ENCODE measurements at places on chromosomes 3 and 15. TPM values are rescaled to one million over a fixed set of nuclear protein-coding genes. Genes with fewer than 3 reads are reported as not detected.

DNA sequence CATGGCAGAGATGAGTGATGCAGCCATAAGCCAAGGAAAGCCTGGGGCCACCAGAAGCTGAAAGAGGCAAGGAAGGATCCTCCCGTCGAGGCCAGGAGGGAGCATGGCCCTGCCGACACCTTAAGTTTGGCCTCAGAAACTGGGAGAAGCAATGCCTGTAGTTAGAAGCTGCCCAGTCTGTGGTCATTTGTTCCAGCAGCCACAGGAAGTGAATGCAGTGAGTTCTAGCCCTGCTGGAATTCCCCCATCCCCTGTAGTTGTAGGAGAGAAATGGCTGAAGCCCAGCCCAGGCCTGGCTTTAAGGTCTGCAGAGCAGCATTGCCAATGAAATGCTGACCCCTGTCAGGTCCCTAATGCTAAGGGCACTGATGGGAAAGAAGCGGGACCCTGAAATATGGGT lies 12.2 kb upstream of the CHSY1 start:
- no peaks in the 10 kb centered on the region for H3K27me3 ChIP-seq
- no peak overlapping the region for H3K27ac ChIP-seq
- DNase-seq, result no peak
- H3K36me3 ChIP-seq, result no peaks in the 10 kb centered on the region
- H3K4me1 ChIP-seq, result peaks cover 5% of the 10 kb centered on the region

DNA sequence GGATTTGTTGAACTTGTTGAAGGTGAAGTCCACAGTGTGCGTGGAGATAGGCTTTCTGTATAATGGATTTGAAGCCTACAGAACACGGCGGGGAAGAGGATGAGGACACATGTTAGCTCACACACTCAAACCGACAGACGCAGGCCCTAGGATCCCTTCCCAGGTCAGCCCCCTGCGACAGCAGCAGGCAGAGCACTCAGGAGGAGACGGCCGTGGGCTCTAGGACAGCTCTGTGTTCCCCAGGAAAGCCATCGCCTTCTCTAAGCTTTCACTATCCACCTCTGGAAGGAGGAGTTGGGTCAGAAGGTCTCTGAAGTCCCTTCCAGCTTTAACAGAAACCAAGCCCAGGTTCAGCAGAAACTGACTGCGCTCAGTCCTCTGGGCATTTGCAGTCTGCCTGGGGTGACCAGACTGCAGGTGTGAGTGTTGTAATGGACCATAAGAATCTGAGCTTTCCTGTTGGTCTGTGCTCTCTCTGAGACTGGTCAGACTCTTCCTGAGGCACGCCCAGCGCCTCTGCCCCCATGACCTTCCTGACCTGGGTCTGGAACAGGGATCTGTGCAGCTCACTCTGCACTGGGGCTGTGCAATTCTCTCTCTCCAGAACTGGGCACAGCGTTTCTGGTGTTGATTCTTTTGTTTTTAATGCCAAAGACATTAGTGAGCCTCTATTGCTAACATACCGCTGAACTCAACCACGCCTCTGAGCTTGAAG lies 33.5 kb downstream of the UMPS start:
- no peak for DNase-seq
- H3K27me3 ChIP-seq, result no peaks in the 10 kb centered on the region
- H3K4me3 ChIP-seq, result no peak overlapping the region

DNA sequence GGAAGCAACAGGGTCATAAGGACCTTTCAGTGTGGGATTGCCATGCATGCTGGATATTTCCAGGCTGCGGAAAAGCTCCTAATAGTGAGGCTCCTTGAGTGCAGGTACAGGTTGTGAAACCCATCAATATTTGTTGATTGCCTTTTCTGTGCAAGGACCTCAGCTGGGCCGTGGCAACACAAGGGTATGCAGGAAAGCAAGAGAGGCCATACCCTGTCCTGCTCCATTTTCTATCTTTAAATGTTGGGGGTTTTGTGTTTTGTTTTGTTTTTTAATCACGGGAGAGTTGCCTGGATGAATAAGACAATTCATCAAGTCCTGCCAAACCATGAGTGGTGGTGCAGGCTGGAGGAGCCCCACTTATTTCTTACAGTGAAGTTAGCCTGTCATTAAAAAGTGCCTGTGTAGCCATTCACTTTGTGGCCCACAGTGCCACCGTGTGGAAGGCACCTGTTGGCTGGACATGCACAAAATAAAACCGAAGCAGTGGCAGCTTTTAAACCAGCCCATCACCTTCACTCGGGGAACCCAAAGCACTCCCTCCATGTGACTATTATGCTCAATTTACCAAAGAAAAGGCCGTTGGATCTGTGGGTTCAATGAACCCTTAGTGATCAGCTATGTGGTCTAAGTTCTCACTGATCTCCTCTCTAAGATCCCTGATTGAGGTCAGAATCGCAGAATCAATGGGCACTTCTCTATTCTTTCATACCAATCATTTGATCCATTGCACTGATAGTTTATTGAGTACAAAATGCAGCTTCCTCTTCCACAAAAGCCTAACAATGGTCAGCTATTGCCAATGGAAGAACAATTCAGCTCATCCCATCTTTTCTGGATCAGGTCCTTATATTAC lies 42.2 kb downstream of the CLDN18 start:
- no peak overlapping the region for H3K27ac ChIP-seq
- no peaks in the 10 kb centered on the region for H3K27me3 ChIP-seq
- no peak for DNase-seq
- H3K36me3 ChIP-seq, result no peaks in the 10 kb centered on the region
- H3K4me1 ChIP-seq, result no peaks in the 10 kb centered on the region

GRCh38 chr15:62502451-62502850 lies 337.4 kb upstream of the C2CD4B start:
- peaks cover 46% of the 10 kb centered on the region for H3K4me1 ChIP-seq
- DNase-seq, result no peak
- no peak overlapping the region for H3K4me3 ChIP-seq
- H3K36me3 ChIP-seq, result no peaks in the 10 kb centered on the region

DNA sequence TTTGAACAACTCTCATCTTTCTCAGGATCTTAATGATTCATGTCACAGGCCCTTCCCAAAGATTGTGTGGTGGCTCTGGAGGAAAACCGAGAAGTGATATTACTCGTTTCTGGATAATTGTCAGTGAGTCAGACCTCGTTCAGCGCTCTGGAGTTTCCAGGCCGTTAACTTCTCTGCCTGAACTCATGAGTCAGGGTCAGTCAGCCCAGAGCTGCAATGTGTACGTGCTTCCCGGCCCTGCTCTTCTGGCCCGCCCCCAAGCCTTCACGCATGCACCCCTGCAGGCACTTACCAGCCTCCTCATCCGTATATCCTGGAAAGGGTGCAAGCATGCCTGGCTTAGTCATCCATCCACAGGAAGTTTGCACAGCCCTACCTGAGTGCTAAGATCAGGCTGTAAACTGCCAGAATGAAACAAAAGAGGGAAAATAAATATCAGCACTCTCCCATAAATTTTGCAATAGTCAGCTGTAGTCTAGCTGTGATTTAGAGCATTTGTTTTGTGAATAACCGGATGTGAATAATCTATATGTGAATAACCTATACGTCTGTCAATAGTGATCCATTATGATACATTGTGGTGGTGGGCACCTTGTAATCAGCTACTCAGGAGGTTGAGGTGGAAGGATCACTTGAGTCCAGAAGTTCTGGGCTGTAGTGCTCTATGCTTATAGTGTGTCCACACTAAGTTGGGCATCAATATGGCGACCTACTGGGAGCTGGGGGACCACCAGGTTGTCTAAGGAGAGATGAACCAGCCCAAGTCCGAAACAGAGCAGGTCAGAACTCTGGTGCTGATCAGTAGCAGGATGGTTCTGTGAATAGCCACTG lies 35.3 kb upstream of the SEMA4B start:
- no peak overlapping the region for H3K4me3 ChIP-seq
- H3K27ac ChIP-seq, result peak overlapping the region; percentile 70
- no peaks in the 10 kb centered on the region for H3K4me1 ChIP-seq
- no peaks in the 10 kb centered on the region for H3K36me3 ChIP-seq
- no peaks in the 10 kb centered on the region for H3K27me3 ChIP-seq

- H3K27me3 ChIP-seq, result no peaks in the 10 kb centered on the region
- H3K36me3 ChIP-seq, result no peaks in the 10 kb centered on the region
- peaks cover 19% of the 10 kb centered on the region for H3K4me1 ChIP-seq
- no peak overlapping the region for H3K4me3 ChIP-seq
- peak overlapping the region; percentile 61 for H3K27ac ChIP-seq
These were observed 111.2 kb downstream of the LSM3 start for GRCh38 chr3:14289590-14290461.

- no peaks in the 10 kb centered on the region for H3K36me3 ChIP-seq
- DNase-seq, result no peak
- no peak overlapping the region for H3K4me3 ChIP-seq
- no peaks in the 10 kb centered on the region for H3K4me1 ChIP-seq
- H3K27me3 ChIP-seq, result no peaks in the 10 kb centered on the region
These were observed 47.1 kb downstream of the TFG start for GRCh38 chr3:100756441-100756840.

- H3K4me1 ChIP-seq, result peaks cover 16% of the 10 kb centered on the region
- DNase-seq, result no peak
- H3K27me3 ChIP-seq, result no peaks in the 10 kb centered on the region
- no peak overlapping the region for H3K4me3 ChIP-seq
- no peak overlapping the region for H3K27ac ChIP-seq
- H3K36me3 ChIP-seq, result no peaks in the 10 kb centered on the region
These were observed 484.6 kb upstream of the TBL1XR1 start for GRCh38 chr3:177681852-177682251.

DNA sequence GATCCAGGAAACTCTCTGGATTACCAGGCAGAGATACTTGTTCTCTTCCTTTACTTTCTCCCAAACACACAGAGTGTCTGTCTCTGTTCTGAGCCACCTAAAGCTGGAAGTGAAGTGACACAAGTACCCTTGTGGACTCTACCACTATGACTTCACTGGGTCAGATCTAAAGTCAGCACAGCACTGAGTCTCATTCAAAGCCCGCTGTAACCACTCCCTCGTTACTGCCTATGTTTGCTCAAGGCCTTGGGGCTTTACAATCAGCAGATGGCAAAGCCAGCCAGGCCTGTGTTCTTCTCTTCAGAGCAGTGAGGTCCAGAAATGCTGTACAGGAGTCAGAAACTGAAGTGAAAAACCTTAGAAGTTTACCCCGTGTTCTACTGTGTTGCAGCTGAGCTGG lies 588.3 kb upstream of the SEMA6D start:
- no peaks in the 10 kb centered on the region for H3K27me3 ChIP-seq
- DNase-seq, result no peak
- H3K36me3 ChIP-seq, result no peaks in the 10 kb centered on the region
- H3K4me3 ChIP-seq, result no peak overlapping the region
- no peak overlapping the region for H3K27ac ChIP-seq
- H3K4me1 ChIP-seq, result no peaks in the 10 kb centered on the region

GRCh38 chr3:70231266-70231701 lies 81.2 kb downstream of the MDFIC2 start:
- H3K27ac ChIP-seq, result no peak overlapping the region
- no peak for DNase-seq
- no peak overlapping the region for H3K4me3 ChIP-seq
- H3K27me3 ChIP-seq, result no peaks in the 10 kb centered on the region

DNA sequence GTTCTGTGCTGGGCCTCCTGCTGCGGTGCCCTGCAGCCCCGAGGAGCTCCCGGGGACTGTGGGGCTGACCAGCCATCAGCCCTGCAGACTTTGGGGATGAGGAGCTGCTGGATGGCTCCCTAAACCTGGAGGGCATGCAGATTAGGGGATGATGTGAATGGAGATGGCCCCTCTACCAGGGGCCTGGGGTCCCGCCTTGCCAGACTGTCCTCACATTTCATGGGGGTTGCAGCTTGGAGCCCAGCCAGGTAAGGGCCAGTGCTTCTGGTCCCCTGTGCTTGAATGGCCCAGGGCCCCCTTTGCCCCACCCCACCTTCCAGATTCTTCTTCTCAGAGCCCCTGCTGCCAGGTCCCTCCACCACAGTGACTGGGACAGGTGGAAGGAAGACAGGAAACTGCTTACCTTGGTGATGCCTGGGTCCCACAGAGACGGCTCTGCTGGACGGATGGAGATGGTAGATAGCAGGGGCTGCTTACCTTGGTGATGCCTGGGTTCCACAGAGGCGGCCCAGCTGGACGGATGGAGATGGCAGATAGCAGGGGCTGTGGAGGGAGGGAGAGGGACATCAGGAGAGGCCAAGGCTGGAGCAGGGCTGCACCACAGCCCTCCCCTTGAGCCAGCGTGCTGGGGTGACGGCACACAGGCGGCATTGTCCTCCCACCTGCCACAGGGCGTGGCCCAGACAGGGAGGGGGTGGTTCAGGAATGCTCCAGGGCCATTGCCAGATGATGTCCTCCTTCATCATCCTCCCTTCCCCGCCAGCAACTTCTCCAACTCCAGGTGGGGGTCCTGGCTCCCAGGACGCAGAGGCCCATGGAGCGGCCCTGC lies at the start of gene SPTBN5:
SPTBN5 (minus strand) TSS at position 632 of the 829 bp plus-strand sequence; CDS start at position 76, 556 bp downstream.
- H3K4me1 ChIP-seq, result peaks cover 26% of the 10 kb centered on the region
- H3K4me3 ChIP-seq, result peak within 1 kb of the TSS; percentile 7
- peak within 1 kb of the TSS; percentile 58 for H3K27ac ChIP-seq
- DNase-seq, result no peak
- no peaks in the 10 kb centered on the region for H3K27me3 ChIP-seq

DNA sequence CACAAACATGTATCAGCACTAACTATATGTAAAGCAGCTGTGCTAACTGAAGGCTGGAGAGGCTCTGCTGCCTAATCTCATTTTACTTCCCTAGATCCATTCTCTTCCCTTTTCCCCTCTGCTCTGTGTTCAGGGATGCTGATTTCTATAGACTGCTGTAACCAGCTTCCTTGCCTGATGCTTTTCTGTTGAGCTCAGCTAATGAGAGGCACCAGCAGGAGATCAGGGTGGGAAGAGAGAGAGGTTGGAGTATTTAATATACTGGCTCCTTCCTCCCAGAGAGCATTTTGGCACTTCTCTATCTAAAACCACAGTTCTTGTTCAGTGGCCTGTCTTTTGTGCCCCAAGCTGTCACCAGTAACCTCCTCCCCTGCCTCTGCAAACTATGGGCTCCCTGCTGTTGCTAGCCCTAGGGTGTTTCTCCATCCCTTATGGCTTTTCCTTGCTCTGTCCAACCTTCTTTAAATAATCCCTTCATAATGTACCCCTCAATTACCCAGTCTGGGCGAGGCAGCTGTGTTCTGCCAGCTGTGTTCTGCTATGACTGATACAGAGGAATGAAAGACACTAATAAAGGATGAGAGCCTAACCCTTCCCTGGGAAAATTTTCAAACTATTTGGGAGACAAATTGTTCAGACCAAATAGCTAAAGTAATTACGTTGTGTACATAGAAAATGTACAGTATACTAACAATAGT lies 69.5 kb downstream of the CADPS start:
- no peaks in the 10 kb centered on the region for H3K36me3 ChIP-seq
- DNase-seq, result no peak
- no peaks in the 10 kb centered on the region for H3K27me3 ChIP-seq
- H3K27ac ChIP-seq, result no peak overlapping the region
- no peaks in the 10 kb centered on the region for H3K4me1 ChIP-seq

GRCh38 chr15:91456921-91457320 lies 356.9 kb downstream of the SV2B start:
- no peaks in the 10 kb centered on the region for H3K36me3 ChIP-seq
- H3K27me3 ChIP-seq, result no peaks in the 10 kb centered on the region
- H3K4me1 ChIP-seq, result no peaks in the 10 kb centered on the region
- no peak overlapping the region for H3K4me3 ChIP-seq

GRCh38 chr15:91133511-91133910 lies 33.5 kb downstream of the SV2B start:
- no peak overlapping the region for H3K4me3 ChIP-seq
- no peaks in the 10 kb centered on the region for H3K36me3 ChIP-seq
- no peak overlapping the region for H3K27ac ChIP-seq
- no peaks in the 10 kb centered on the region for H3K27me3 ChIP-seq
- H3K4me1 ChIP-seq, result no peaks in the 10 kb centered on the region
- no peak for DNase-seq

CLPX gene
- 39.9 TPM for total RNA-seq

CLRN1 gene
- not detected for total RNA-seq

KNG1 gene
- total RNA-seq, result not detected

Data from sigmoid colon (tissue), 7 donors.